ENCODE measurements at places on chromosomes 1 and 21. TPM values are rescaled to one million over a fixed set of nuclear protein-coding genes. Genes with fewer than 3 reads are reported as not detected.

CCDC185 gene
- not detected for polyA plus RNA-seq

RNPEP gene
- 55.9 TPM for polyA plus RNA-seq

S100A14 gene
- polyA plus RNA-seq, result 437 TPM

PIGC gene
- polyA plus RNA-seq, result 30.6 TPM

S100A7A gene
- not detected for polyA plus RNA-seq

RAB3B gene
- 4.1 TPM for polyA plus RNA-seq

SLC16A4 gene
- polyA plus RNA-seq, result 47.1 TPM

AIRE gene
- 14.3 TPM for polyA plus RNA-seq

NPHP4 gene
- polyA plus RNA-seq, result 11.4 TPM

PBX1 gene
- 60.8 TPM for polyA plus RNA-seq

KIAA0040 gene
- polyA plus RNA-seq, result 12.0 TPM

ATP6V1G3 gene
- not detected for polyA plus RNA-seq

HSD11B1 gene
- 0.31 TPM for polyA plus RNA-seq
